ENCODE measurements at places on chromosomes 12 and 14.

- DNase-seq: no peak
Measured at GRCh38 chr14:60777856-60778578, 43.5 kb downstream of the MNAT1 start.

- DNase-seq: no peak
Measured at GRCh38 chr14:88163731-88164255, 158.9 kb downstream of the GPR65 start.

GRCh38 chr14:59313144-59313651 lies 124.7 kb downstream of the DAAM1 start:
- no peak for DNase-seq

DNA sequence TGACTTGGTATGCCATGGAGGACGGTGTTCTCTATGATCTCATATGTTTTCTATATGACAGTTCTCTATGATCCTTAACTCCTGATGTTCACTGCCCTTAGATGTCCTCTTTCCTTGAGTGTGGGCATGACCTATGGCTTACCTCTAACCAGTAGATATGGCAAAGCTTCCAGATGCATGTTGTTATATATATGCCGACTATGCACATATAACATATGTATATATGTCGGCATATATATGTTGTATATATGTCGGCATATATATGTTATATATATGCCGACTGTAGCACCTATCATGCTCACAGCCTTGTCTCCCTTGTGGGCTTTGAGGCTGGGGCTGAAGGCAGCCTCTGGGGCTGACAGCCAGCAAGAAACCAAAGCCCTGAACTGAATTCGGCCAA lies 106.0 kb downstream of the GRIP1 start:
- no peak for DNase-seq

GRCh38 chr12:50828886-50829285 lies 13.8 kb upstream of the TMPRSS12 start:
- DNase-seq: no peak

- no peak for DNase-seq
Measured at GRCh38 chr12:60148109-60148508, 552.3 kb downstream of the SLC16A7 start.

GRCh38 chr12:7645395-7646177 lies 20.1 kb downstream of the APOBEC1 start:
- DNase-seq: peak; percentile 71

- DNase-seq: peak; percentile 32
Measured at GRCh38 chr12:82687021-82688011, 610 bp downstream of the TMTC2 start.

DNA sequence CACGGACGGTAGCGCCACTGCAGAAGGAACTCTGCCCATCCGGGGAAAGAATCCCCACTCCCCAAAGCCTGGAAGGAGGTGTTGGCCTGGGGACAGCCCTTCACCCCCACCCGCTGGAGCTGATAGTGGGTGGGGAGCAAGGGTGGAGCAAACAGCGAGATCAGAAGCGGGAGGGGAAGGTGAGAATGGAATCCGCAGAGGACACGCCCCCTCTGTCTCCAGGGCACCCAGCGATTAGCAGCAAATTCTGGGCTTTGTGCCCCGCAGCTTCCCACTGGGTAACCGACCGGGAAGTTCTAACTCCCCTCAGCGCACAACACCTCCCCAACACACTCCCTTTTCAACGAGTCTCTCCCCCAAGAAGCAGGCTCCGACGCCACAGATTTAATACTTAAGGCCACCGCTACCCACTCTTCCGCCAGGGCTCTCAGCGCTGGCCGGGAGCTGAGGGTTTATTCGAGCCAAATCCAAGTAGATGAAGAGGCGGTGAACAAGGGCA lies 1.4 kb downstream of the SLC25A29 start:
- DNase-seq: no peak

- DNase-seq: no peak
Measured at GRCh38 chr12:75884465-75884985, 147.1 kb downstream of the PHLDA1 start.

GRCh38 chr14:104293231-104293841 lies 154.9 kb downstream of the KIF26A start:
- DNase-seq: no peak

GRCh38 chr12:124238886-124239285 lies 56.0 kb upstream of the RFLNA start:
- no peak for DNase-seq

GRCh38 chr12:53567961-53568808 lies 58.0 kb downstream of the ATF7 start:
- DNase-seq: no peak

- no peak for DNase-seq
Measured at GRCh38 chr12:50326590-50327284, 43.4 kb upstream of the LIMA1 start.

DNA sequence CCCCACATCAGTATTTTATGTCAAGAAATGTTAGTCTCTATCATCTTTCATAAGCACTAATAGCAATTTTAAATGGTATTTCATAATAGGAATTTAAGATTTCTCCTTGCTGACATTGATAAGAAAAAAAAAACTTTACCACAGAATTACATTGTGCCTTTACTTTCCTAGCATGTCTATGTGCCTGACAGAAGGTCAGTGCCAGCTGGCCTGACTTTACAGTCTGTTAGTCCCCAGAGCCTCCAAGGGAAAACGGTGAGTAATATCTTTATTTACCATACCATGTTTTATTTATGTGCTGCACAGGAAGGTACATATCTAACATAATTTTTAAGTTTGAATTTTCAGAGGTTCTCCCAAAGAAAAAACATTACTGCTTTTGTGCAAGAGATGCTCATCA lies 152.0 kb upstream of the AEBP2 start:
- DNase-seq: no peak

DNA sequence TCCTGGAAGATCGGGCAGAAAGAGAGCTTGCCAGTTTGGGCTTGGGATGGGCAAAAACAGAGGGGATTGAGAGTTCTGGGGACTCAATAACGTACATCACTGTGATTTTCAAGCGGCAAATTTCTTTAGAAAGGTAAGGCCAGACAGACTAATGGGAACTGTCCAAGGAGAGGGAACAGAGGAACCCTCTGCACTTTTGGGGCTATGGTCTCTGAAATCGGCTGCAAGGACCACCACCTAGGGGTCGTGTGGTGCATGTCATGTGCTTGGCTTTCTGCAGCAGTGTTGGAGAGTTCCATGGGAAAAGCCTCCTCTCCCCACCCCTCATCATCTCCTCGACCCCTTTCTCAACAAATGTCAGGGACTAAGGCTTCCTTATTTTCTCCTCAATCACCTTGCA lies 79.6 kb downstream of the PPM1A start:
- no peak for DNase-seq

GRCh38 chr12:51744235-51744634 lies 104.3 kb downstream of the FIGNL2 start:
- DNase-seq: no peak

DNA sequence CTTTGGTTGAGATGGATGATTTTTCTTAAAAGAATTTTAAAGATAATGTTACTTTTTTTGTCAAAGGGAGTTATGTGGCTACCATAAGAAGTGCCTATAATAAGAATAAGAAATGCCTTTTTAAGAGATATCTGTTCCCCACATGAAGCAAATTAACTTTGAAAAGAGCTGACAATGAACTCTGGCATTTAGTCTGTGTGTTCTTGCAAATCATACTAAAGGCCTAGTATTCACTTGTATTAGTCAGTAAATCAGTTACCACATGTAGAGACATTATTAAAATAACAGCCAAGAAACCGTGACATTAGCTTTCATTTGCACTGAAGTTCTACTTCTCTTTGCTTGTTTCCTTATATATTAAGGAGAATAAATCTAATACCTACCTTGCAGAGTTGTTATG lies 296.3 kb downstream of the CCDC91 start:
- no peak for DNase-seq

Measured in suppressor macrophage treated with lipopolysaccharide for 4 hours (primary cell).